ENCODE measurements at places on chromosomes 6 and 20. TPM values are rescaled to one million over a fixed set of nuclear protein-coding genes. Genes with fewer than 3 reads are reported as not detected.

SIRPB1 gene
- 0.31 TPM for total RNA-seq

PRRT1 gene
- 0.10 TPM for total RNA-seq

OPN5 gene
- not detected for total RNA-seq

APCDD1L gene
- 1.7 TPM for total RNA-seq

BPIFB1 gene
- 0.56 TPM for total RNA-seq

FAM209B gene
- total RNA-seq, result not detected

TMEM242 gene
- 9.4 TPM for total RNA-seq

GCNT2 gene
- total RNA-seq, result 6.8 TPM

GRCh38 chr6:96522465-96523009, 931 bp downstream of the UFL1 start:
- no peak for DNase-seq

DNA sequence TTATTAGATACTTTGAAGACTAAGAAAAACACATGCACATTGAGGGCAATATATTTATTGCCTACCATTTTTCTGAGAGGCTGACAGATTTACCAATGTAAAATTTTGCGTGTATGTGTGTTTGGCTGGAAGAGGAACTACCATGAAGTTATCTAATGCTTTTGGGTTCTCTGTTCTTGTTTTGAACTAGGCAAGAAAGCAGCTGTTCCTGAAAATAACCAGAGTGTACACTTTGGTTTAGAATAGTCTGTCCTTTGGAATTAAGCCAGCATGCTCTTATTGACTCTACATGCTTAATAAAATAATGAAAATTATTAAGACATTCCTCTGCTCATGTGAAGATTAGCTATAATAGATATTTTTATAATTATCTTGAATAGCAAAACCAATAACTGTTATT, 129.2 kb downstream of the MYB start:
- no peak for DNase-seq

GRCh38 chr6:1766654-1767053, 156.9 kb downstream of the FOXC1 start:
- DNase-seq, result no peak

GRCh38 chr6:21594416-21595281, 1.1 kb downstream of the SOX4 start:
- DNase-seq, result no peak

- peak; percentile 47 for DNase-seq
Observed at GRCh38 chr6:56764081-56764566, 121.4 kb upstream of the DST start.

GRCh38 chr6:158999154-158999665, 792 bp downstream of the RSPH3 start:
- DNase-seq, result no peak

GRCh38 chr20:21028921-21029320, 77.2 kb downstream of the LINC00237 start:
- DNase-seq, result peak; percentile 15

DNA sequence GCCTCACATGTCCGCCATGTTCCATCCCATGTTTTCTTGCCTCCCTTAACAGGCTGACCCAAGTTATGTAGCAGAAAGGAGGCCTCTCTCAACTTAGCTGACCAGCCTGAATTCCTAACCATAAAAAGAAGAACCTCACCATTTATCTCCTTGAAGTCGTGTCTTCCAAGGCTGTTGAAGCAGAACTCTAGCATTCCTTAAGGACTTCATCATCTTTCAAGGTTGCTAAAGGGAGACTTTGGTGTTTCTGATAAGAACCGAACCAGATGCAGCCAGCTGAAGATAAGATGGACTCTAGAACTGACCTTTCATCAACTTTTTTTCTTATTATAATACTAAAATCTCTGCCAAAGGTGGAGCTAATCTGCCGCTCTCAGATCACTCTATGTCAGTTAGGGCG, 571.7 kb upstream of the SLC35B3 start:
- no peak for DNase-seq

DNA sequence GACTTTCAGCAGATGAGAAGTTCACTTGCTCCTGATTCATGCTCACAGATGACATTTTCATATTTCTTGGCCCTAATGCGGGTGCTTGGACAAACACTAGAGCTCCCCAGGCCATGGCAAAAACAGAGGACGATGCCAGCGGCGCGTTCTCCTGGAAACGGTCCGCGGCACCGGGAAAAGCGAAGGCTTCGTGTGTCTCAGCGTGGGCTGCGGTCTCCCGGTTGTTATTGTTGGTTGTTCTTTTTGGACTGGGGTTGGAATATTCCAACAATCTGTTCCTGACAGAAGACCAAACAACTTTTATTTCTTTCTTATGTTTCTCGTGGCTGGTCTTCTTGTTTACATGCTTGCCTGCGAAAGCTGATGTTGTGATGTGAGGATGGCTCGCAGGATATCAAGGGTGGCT, 46.8 kb upstream of the NEDD9 start:
- no peak for DNase-seq

- DNase-seq, result peak; percentile 27
Observed at GRCh38 chr6:56842686-56843475, 112.0 kb upstream of the BEND6 start.

DNA sequence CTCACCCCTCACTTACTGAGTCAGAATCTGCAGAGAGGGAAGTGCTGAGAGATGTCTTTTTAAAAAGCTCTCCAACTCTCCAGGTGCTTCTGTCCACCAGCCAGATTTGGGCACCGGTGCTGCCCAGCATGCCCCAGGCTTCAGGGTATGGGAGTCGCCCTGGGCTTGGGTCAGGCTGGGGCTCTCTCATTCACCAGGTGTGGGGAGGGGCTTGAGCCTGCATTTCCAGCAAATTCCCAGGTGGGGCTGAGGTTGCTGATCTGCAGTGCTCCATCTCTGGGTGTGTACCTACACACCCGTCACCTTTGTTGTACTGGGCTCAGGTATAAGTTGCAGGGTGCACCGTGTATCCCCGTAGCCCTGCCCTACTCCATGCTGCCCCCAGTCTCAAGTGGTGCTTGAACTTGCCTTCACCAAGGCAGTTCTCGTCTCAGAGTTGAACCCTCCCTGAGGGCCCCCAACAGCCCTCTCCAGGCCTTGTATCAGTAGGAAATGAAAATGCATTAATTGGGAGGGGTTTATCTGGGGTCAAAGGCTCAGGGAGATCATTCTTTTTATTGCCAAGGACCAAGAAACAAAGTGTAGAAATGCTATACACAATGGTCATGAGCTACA, 23.5 kb downstream of the PPP1R3G start:
- no peak for DNase-seq
